ENCODE measurements at places on chromosomes 5 and 9.
A peak's percentile ranks its signal among the peaks of the same experiment; 100 is the strongest.

DNA sequence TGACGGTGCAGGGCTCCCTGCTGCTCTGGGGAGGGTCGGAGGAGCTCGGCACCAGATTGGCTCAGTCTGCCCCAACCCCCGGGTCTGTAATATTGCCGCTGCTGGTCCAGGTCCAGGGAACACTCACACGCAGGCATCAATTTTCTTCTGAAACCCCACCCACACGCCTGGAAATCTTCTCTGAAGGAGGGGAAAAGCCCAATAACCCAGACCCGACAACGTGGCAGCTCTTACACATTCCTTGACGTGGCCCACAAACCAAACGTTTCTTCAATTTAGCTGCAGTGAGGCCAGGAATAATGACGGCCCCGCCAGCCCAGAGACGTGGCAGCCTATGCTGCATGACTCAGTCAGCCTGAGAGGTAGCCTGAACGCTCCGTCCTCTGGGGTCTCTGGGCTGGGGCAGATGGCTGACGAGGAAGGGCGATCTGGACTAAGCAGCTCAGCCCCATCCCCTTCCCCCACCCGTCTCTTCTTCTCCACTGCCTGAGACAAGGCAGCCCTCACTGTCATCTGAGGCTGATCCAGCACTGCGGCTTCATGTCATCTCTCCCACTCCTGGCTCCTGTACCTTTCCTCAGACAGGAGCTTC lies 9.9 kb upstream of the SPARC start:
- no peak for DNase-seq

GRCh38 chr5:38284384-38284783 lies 26.0 kb downstream of the EGFLAM start:
- no peak for DNase-seq

DNA sequence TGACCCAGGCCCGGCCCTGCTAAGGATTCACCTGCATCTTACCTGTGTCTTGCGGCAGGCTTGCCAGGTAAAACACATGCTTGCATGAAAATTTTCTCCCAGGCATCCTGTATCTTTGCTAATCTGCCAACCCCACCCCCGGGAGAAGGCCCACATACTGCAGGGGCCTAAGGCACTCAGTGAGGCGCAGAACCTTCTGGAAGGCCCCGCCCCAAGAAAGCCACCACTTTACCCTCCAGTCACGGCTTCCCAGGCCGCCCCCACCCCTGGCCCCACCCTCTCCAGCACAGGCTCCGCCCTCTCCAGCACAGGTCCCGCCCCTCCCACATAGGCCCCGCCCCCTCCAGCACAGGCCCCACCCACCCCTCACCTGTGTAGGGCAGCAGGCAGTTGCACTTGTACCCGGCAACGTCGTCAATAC lies 29.8 kb upstream of the SEC16A start:
- DNase-seq: no peak

DNA sequence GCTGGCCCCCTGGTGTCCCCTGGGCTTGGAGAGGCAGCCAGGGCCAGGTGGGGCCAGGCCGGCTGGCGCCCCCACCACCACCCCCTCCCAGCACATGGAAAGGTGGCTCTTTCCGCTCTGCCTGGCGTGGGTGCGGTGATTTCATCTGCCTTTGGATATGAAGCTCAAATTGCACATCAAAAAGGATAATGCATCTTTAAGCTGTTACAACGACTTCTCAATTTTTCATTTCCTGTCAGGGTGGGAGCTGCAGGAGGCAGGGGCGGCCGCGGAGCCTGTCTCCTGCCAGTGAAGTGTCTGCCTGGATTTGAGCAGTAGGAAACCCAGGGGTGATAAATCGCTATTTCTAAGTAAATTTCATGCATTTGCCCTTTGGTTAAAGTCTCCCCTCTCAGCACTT lies 169.2 kb upstream of the MVB12B start:
- no peak for DNase-seq

- no peak for DNase-seq
Measured at GRCh38 chr9:128898382-128898781, 16.4 kb downstream of the LRRC8A start.

- no peak for DNase-seq
Measured at GRCh38 chr5:89106480-89106879, 223.5 kb upstream of the MEF2C start.

GRCh38 chr9:126614455-126615244 lies 922 bp downstream of the LMX1B start:
- no peak for DNase-seq

DNA sequence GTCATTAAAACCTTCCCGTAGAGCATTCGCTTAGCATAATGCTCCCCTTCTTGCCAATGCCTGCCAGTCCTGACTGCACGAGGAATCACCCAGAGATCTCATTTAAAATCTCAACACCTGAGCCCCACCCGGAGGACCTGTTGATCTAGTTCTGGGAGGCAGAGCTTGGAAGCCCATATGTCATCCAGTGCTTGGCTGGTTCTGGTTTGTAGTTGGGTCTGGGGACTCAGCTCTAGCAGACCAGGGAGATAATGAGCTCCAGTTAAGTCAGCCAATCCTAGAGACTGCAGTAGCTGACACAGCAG lies 131.8 kb upstream of the DAP start:
- no peak for DNase-seq

GRCh38 chr5:168153263-168153875 lies 138.1 kb upstream of the WWC1 start:
- DNase-seq: no peak

DNA sequence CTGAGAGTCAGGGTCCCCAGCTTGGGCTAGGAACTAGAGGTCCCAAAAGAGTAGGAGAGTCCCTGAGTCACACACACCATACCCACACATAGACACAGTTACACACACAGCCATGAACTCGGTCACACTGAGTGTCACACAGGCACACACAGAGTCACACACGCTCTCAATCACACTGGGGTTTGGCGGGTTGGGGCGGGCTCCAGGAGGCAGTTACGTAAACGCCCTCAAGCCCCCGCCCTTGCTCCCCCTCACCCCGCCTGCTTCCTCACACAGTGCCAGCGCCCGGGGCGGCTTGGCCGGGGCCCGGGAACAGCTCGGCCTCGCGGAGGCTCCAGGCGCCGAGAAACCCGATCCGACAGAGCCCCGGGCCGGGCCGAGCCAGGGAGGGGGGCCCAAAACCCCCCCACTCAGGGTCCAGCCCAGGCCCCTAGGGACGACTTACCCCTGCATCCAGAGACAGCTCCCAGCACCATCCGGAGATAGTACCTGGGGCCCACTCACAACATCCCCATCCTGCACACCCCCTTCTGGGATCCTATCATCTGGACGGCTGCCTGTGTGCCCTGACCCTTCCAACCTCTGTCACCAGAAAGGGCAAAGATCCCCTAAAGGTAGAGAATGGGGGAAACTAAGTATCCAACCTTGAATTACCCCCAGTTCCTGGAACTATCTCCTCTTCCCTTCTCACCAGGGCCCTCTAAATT lies 3.5 kb upstream of the CNTFR start:
- peak; percentile 53 for DNase-seq

- DNase-seq: no peak
Measured at GRCh38 chr5:54756796-54757402, 228.5 kb downstream of the ESM1 start.

DNA sequence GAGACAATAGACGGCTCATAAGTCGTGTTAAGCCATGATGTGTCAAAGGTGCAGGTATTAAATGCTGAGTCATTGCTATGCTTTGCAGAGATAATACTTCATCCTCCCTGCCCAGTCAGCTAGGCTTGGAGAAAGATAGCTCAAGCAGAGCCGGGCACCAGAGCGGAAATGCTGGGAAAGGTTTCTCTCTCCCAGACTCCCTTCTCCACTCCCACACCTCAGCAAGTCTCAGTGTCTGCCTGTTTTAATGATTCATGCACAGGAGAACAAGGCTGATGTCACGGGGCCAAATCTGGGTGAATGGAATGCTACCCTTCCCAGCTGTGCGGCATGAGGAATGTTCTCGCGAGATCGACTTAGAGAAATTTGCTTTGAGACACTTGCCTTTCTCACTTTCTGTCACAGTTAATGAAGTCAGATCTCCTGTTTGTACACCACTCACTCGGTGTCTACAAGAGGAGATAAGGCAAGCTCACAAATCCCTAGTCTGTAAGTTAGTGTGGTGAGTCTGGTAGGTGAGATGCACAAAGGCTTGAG lies 204.4 kb downstream of the EFNA5 start:
- no peak for DNase-seq

DNA sequence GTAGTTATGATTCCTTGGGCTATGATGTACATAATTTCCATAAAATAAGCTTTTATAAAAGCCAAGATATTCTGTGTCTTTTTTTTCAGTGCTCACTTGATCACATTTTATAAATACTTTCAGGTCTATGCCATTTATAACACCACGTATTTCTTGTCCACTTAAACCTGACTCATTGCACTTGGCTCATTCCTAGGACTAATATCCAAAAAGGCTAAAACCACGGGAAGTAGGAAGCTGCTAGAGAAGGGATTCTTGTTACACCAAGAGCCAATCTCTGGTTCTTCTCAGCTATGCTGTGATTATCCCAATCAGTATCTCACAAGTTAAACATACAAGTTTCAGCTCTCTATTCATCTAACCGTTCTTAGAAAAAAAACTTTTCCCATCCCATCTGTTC lies 80.4 kb upstream of the CDH6 start:
- DNase-seq: no peak

- DNase-seq: no peak
Measured at GRCh38 chr9:116174347-116174746, 20.8 kb downstream of the PAPPA start.

GRCh38 chr9:72134801-72135200 lies 14.4 kb upstream of the GDA start:
- DNase-seq: no peak

DNA sequence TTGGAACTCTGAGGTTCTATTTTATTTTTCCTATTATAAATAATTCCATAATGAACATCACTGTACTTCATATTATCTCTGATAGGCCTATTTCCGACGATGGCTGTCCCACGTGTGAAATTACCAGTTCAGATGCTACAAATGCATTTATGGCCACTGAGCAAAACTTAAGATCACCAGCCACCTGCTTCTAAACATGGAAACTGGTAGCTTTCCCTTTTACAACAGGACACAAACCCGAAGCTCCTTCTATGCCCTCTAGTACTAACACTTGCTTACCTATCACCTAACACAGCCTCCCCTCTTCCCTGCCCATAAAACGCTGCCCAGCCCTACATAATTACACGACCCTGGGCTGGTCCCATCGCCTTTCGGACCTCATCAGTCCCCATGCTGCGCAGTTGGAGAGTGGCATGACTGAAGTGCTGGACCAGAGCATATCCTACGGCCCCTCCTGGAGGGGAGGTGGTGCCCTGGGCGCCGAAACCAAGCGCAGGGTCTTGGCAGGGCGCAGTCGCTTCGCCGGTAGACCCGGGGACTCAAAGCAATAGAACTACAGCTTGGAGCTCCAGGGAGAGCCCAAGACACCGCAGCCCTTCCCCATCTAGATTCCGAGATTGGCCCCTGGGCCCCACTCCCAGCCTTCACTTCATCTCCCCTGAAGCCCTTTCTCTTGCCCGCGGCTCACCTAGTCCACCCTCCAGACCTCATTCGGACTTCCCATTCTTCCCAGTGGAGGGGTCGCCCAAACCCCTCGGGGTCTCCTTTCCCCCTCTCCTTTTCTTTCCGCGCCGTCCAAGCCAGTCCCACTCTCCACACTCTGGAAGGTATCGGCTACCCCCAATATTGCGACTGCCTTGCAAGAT lies 1.0 kb upstream of the SAP30L start:
- DNase-seq: peak; percentile 48

DNA sequence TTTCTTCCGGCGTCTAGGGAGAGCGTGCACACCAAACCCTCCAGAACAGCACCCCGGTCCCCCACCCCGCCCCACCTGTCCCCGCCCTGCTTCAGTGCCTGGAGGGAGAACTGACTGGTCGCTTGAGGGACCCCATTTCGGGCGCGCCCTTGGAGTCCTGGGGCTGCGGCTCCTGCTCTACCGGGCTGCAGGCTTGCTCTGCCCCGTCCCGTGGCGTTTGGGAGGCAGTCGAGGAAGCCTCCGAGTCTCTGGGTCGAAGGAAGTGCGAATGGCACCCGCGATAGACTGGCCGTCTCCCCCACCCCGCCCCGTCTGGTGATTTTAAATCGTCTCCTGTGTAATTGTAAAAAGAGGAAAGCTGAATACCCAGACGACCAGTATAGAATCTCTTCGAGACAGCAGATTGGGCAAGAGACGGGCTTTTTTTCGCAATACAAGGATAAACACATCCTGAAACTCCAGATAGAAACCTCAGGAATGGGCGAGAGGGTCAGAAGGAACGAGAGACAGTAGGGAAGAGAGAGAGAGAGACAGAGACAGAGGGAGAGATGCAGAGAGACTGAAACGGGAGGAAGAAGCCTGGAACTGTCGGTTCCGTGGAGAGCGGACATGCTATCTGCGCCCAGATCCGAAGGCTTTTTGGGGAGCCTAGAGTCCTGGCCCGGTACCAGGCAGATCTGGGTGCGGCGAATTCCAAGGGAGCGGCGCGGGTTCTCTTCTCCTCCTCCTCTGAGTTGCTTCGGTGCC lies 9.9 kb downstream of the PRDM6 start:
- DNase-seq: no peak
